ENCODE measurements at places on chromosomes 1 and 21.
A peak's percentile ranks its signal among the peaks of the same experiment; 100 is the strongest.

DNA sequence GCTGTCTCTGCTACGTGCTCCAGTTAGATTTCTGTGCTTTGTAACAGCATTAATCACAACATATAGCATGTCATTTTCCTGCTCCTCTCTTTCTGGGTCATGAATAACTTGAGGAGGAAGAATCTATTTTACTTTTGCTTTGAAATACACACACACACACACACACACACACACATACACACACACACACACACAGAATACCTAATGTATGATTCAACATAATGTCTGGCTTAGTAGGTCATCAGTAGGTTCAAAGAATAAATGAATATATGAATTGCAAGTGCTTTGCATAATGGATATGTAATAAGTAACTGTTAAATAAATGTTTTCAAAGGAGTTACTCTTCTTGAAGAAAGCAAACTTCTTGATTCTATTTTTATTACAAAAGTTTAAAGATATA is 249.0 kb downstream of the PDE4B start:
- DNase-seq, result no peak

- peak; percentile 73 for DNase-seq
These were observed 10.8 kb downstream of the ADAMTSL4 start for GRCh38 chr1:150560011-150560438.

DNA sequence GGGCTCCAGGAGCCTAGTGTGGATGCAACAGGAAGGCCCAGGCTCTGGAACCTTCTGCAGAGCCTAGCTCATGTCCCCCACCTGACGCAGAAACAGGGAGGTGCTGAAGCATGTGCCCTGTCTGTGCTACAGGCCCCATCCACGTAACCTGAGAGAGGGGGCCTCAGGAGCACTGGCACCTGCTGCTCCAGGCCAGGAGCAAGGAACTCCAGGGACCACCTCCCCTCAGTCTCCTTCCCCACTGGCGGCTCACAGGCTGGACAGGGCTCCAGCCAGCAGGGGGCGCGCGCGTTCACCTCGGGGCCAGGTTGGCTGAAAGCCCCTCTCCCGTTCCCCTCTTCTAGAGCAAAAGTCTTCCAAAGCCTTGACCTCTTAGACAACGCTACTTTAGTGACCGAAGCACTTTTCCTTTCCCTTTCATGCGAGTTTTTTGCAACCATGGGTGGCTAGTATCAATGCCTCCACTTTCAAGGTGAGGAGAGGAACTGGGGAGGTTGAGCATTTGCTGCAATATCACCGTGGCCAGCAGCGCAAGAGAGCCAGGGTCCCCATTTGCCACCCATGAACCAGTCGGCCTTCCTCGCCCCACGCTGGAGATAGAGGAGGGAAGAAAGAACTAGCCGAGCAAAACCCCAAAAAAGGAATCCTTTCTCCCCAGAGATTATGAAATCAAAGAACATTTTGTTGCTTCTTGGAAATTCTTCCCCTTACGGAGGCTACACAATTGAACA is 52.4 kb upstream of the GPR157 start:
- DNase-seq, result peak; percentile 70

DNA sequence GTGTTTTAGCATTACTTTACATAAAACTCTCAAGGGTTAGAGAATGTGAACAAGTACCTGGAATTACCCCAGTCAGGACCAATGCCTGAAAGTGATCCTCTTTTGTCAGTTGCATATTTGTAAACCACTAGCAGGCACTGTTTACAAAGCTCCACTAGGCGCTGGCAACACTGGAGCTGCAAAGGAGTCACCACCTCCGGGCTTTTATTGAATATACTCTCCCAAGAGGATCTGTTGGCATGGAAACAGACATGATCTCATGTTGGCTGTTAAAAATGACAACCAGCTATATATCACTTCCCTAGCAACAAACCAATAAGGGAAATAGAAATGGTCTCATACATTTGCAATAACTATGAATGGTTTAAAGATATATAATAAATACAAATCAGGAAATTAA is 116.0 kb downstream of the TTLL7 start:
- peak; percentile 85 for DNase-seq

- no peak for DNase-seq
These were observed 18.5 kb upstream of the ZNF648 start for GRCh38 chr1:182080040-182080439.

DNA sequence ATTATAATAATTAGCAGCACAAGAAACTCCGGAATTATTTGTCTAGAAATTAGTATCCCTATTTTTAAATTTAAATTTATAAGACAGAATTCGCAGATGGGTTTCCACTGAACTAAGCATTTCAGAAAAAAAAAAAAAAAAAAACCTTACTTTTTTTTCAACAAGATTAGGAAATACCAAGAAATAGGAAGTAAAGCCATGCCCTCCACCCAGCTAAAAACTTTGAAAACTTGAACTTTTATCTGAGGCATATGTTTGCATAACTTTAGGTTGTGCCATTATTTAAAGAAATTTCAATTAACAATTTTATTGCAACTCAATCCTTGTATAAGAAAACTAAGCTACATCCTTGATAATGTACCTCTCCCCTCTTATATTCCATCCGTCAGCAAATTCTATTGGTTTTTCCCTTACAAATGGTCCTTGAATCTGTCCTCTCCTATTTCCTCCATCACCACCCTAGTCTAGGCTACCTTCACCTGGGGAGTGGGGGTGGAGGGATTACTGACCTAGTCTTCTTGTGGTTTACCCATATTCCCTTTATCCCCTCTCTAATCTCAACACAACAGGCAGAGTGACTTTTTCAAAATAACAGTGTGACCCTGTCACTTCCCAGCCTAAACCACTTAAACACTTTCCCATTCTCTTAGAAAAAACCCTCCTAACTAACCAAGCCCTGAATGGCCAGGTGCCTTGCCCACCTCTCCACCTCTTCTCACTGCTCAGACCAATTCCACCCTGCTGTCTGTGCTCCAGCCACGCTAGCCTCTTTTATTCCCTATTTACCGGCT is 1.4 kb upstream of the EVI5 start:
- DNase-seq, result no peak

DNA sequence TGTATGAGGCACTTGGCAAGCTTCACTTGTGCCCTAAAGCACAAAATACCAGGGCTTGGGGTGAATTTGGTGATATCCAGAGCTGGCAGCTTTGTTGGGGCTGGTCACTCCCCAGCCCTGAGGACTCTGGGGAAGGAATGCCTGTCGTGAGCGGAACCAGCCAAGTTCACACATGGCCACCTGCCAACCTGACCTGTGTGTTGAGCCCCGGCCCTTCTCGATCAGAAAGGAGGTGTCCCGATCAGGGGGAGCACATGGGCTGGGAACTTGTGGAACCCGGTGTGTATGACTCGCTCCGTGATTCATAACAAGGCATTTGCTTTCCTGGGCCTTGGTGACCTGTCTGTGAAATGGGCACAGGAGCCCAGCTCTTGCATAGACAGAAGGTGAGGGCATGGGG is 43.1 kb downstream of the AGPAT3 start:
- DNase-seq, result no peak

GRCh38 chr1:36083635-36084496 is at the start of gene TEKT2:
Gene TEKT2, plus strand, starts transcription at chr1:36084094. Its CDS starts 828 bp downstream, at chr1:36084922.
- peak; percentile 6 for DNase-seq

- DNase-seq, result no peak
These were observed 471.1 kb upstream of the B3GALT2 start for GRCh38 chr1:193657552-193657951.

DNA sequence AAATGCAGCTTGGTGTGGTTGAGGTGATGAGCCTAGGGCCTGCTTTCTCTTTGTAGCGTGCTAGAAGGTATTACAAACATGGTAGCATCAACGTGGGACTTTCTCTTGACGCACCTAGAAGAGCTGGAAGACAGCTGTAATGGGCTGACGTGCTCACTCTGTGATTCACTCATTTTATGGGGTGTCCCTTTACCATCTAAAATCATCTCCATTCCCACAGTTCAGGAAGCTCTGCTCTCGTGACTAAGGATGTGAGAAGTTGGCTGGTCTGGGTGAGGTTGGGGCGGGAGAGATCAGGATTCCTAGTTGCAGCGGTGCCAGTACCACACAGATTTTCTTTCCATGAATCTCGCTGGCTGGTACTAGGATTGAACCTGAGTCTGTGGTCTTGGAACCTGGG is 4.2 kb downstream of the HTR6 start:
- no peak for DNase-seq
